ENCODE measurements at places on chromosomes 3 and 15.

DNA sequence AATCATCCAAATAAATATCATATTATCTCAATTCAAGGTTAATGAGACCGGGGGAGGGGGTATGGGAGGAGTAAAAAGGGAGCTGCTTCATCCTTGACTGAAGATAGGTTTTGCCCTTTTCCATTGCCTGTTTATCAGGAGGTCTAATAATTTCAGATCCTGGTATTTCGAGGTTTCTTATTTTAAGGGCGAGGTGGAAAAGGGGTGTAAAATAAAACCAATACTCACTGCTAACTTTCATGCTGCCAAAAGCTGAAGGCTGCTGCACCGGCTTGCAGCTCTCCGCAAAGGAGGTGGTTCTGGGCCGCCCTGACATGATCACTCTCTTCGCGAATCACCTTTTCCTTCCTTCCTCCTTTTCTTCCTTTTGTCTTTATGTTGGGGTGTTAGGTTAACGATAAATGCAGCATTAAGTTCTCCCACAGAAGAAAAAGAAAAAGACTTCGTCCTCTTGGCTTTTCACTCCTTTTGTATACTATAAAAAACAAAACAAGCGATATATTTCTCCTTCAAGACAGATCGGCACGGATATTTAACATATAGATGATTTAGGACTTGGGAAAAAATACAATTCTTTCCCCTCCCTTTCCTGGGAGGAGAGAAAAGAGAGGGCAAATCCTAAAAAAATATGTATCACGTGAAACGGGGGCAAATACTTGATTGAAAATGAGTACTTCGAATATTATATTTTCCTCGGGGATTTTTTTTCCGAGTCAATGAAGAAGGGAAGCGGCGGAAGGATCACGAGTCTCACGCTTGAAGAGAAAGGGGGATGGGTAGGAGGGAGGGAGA lies 932 bp downstream of the GSK3B start:
- DNase-seq, result peak; percentile 14

DNA sequence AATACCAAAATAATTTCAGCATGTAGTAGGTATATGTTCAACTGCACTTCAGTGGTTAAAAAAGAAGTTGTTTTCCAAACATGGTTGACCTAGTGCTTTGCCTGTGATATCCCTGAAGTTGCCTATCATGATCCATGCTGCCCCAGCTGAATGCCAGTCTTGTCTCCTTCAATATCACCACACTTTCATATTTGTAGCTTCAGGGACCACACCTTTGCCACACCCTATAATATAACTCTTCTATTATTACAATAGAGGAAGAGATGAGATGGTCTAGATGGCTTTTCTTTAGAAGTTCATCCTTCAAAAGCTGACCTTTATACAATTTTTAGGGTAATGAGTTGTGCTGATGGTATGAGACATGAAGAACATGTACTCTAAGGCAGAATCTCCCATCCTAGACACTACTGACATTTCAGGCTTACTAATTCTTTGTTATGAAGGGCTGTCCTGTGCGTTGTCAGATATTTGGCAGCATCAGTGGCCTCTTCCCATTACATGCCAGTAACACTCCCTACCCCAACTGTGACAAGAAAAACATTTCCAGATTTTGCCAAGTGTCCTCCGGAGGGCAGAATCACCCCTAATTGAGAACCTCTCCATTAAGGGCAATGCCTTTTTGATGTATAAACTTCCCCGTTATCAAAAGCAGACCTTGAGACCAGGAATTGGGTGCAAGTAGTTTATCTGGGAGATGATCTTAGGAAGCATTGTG lies 76.2 kb upstream of the PLCL2 start:
- no peak for DNase-seq

DNA sequence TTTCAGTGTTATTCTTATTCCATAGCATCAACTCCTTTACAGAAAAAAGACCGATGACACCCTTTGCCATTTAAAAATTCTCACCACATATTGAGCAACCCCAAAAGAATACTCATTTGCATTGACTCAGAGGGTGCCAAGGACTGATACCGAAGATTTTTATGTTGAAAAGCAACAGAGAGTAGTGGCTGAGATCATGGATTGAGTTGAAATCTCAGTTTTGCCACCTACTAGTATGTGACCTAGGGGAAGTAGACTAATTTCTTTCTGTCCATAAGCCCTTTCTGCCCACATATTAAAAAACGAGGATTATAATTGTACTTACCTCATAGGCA lies 313.9 kb upstream of the SATB1 start:
- no peak for DNase-seq

GRCh38 chr15:31824024-31824423 lies 206.3 kb upstream of the CHRNA7 start:
- no peak for DNase-seq
